ENCODE measurements at places on chromosomes 3 and 15.

- DNase-seq, result peak; percentile 52
Observed at GRCh38 chr3:132006605-132007204, 28.1 kb downstream of the CPNE4 start.

DNA sequence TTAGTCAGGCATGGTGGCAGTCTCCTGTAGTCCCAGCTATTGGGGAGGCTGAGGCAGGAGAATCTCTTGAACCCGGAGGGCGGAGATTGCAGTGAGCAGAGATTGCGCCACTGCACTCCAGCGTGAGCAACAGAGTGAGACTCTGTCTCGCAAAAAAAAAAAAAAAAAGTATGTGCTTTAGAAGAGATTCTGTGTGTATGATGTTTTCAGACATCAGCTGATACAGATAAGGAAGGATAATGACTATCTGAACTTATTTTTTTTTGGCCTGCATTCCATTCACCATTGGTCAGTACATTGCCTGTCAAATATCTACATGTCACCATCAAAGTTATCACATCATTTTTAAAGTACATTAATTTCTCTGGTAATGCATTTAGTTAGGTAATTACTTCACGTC lies 17.4 kb downstream of the C3orf38 start:
- DNase-seq, result no peak

GRCh38 chr15:33358306-33358705 lies 47.5 kb downstream of the RYR3 start:
- DNase-seq, result no peak

GRCh38 chr15:93047621-93048425 lies 41.2 kb downstream of the RGMA start:
- no peak for DNase-seq

DNA sequence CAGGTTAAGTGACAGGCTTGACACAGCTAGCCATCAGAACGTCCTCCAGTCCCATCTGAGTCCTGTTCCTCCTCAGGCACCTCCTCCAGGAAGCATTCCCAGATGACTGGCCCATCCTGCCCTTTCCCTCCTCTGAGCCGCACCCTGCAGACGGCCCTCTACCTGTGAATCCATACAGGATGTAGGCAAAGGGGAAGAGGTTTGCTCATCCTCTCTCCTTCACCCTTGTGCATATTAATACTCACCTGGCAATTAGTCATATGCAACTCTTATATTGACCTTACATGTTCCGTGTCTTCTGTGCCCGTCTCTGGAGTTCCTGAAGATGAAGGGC lies 61.9 kb downstream of the SMAD3 start:
- DNase-seq, result no peak

DNA sequence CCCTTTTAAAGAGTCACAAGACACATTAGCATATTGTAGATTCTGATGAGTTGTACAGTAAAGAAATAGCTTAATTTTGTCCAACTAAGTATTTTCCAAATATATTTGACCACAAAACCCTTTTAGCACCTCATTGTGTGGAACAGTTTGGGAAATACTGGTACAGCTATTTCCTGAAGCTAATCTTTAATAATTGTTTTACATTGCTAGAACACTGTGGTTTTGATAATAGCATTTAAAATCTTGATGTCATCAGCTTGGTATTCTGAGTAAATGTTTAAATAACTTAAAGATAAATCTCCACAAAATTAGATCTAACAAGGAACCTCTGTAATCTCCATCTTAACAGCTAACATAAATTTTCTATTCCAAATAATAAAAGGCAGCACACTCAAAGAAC lies 140.0 kb upstream of the MLF1 start:
- no peak for DNase-seq

- DNase-seq, result no peak
Observed at GRCh38 chr3:136835813-136836510, 17.0 kb downstream of the SLC35G2 start.

- peak; percentile 37 for DNase-seq
Observed at GRCh38 chr15:100929641-100930042, 10.5 kb downstream of the LRRK1 start.

GRCh38 chr3:52228751-52229291 lies 3.4 kb upstream of the TLR9 start:
- no peak for DNase-seq

DNA sequence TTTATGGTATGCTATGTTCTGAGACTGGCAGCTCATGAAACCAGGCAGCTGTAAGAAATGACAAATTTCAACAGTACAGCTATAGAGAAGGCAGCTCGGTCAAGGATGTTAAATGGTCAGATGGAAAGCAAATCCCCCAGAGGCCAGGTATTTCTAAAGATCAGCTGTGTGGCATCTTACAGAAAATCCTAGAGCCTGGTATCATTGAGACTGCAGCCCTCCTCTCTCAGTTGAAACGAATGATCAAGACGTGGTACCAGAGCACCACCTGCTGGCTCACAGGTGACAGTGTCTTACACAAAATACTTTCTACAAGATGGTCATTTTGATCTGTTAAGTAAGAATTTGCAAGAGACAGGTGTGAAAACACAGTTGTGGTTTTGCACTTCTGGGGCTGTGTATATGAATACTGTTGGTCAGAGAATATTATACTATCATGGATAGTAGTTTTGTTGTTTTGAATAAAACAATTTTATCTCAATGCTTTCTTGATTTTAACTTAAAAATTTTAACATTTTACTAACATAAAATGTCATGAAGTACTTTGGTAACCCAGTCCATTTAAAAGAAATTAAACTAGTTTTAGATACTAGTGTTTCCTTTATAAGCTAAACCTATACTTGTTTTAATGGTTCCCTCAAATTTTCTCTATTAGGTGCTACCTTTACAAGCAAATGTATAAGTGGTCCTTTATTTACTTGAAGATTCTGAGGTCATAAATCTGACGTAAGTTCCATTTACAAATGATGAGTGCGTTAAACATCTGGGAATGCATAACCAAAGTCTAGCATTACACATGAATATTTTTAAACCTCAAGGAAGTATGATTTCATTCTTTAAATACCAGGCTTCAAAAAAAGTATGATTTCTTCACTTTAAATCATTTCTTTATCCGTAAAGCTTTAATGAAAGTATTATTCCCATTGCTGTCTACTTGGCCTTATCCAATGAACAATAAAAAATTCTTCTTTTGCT lies 121.8 kb downstream of the PDZRN3 start:
- peak; percentile 84 for DNase-seq

DNA sequence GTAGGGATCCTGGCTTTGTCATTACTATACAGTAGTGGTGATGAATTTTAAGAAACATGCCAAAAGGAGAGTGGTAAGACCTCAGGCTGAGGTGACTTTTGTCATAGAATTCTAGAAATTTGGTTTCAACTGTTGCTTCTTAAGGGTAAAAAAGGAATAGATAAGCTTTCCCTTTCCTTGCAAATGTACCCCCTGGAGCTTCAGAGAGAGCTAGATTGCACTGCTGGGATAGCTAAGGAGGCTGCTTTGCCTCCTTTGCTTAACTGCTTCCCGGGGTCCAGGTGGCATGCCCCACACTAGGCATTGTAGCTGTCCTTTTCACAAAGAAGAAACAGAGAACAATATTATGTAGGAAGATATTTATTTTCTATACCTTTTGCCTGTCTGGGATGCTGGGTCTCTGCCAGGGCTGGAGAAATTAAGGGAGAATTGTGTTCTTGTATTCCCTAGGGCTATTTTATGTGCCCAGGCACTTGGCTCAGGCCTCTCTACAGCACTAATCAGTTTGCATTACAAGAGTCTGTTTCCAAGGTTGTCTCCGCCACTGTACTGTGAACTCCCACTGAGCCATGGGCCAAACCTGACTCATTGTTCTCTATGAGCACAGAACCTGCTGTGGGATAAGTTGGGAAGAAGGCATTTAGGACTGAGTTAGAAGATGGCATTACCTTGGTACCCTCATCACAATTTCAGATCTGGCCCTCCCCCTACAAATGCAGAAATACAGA lies 460.0 kb downstream of the PDCD6IP start:
- peak; percentile 15 for DNase-seq

DNA sequence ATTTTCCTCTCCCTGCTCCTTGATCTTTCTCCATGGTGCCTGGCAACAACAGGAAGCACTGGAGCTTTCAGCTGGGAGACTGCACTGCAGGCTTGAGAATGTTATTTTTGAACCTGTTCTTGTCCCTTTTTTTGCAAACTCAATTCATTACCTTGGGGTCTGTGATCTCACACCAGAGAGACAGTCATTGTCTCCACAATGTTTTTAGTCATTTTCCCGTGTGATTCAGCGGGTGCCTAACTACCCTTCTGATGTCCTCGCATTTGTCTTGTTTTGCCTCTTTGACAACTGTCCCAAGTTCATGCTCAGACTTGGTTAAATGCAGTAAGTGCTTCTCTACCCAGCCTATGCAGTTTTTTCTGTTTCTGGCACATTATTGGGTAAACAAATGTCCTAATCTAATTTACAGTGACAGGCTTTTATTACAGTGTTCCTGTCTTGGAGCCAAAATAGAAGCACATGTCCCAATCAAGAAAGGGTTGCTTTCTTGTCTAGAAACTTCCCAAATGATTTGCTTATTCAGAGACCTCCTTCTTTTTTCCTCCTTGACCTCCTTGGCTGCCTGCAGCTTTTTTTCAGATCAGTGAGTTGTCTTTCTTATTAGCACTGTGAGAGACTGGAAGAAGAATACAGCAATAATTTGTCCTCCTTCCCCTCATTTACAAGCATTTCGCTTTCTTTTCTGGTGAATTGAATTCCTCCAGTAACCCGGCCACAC lies 162.4 kb downstream of the NSUN3 start:
- no peak for DNase-seq

DNA sequence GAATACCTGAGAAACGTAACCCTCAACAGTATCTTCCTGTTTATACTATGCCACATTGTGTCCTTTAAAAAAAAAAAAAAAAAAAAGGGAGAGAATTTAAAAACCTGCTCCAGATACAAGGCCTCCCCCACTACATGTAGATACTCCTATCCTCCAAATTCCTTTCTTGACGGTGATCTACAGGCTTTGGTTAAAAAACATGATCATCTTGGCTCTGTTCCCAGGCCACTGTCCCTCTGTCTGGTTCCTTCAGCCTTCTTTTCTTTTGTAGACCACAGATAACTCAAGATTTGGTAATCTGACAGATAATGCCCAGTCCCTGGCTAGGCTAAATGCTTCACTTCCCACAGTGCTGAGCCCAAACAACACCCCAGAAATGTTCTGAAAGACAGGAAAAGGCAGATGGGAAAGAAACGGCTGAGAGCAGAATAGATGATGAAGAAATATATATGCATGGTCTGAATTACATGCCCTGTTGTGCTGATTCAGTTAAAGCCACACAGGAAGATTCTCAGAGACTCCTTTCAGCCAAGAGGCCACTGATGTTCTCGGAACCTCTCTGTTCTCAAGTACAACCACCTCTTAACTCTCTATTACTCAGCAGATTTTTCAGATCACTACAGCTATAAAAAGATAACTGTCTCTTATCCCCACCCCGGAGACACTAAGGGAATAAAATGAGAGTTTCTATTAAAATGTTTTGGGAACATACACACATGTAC lies 48.3 kb downstream of the NPTN start:
- DNase-seq, result no peak

- no peak for DNase-seq
Observed at GRCh38 chr15:50077176-50077575, 41.9 kb downstream of the ATP8B4 start.

- DNase-seq, result no peak
Observed at GRCh38 chr3:182626484-182627467, 166.5 kb upstream of the ATP11B start.

DNA sequence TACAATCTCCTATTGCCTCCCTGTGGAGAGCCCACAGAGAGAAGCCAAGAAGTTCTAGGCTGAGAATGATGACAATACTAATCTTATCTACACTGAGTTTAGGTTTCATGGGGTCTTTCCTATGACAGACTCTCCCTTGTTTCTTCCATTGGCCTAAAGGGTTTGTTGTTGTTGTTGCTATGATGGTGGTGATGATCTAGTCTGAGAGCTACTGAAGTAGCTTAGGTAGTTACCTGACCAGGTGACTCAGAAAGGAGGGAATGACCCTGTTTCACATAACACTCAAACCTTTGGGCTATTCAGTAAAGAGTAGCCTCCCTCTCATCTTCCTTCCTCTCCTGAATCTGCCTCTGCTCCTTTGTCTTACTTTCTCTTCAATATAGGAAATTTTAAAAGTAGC lies 170.2 kb downstream of the GMNC start:
- no peak for DNase-seq

DNA sequence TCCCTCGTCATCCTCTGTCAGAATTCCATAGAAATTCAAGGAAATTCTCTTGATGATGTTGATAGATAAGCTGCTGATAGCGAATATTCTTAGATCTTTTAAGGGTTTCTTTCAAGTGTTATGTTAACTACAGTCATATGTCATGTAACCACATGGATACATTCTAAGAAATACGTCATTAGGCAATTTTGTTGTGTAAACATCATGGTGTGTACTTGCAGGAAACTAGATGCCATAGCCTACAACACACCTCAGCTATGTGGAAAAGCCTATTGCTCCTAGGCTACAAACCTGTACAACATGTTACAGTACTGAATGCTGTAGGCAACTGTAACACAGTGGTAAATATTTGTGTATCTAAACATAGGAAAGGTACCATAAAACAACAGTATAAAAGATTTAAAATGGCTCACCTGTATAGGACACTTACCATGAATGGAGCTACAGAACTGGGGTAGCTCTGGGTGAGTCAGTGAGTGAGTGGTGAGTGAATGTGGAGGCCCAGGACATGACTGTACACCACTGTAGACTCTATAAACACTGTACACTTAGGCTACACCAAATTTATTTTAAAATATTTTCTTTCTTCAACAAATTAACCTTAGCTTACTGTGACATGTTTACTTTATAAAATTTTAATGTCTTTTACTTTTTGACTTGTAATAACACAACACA lies 34.6 kb downstream of the GLDN start:
- DNase-seq, result no peak

Data from cardiac muscle cell (in vitro differentiated cells and primary cell).